Stimulated activated CD4-positive, alpha-beta T cell treated with anti-CD3 and anti-CD28 coated beads, TNF-alpha, amount 100 ng/mL, for 4 hours (primary cell): ENCODE measurements at places on chromosomes 12 and 14.

- DNase-seq, result no peak
These were observed 50.5 kb downstream of the CRY1 start for GRCh38 chr12:107042801-107043200.

- DNase-seq, result no peak
These were observed 3.5 kb downstream of the KRT7 start for GRCh38 chr12:52236386-52237050.

DNA sequence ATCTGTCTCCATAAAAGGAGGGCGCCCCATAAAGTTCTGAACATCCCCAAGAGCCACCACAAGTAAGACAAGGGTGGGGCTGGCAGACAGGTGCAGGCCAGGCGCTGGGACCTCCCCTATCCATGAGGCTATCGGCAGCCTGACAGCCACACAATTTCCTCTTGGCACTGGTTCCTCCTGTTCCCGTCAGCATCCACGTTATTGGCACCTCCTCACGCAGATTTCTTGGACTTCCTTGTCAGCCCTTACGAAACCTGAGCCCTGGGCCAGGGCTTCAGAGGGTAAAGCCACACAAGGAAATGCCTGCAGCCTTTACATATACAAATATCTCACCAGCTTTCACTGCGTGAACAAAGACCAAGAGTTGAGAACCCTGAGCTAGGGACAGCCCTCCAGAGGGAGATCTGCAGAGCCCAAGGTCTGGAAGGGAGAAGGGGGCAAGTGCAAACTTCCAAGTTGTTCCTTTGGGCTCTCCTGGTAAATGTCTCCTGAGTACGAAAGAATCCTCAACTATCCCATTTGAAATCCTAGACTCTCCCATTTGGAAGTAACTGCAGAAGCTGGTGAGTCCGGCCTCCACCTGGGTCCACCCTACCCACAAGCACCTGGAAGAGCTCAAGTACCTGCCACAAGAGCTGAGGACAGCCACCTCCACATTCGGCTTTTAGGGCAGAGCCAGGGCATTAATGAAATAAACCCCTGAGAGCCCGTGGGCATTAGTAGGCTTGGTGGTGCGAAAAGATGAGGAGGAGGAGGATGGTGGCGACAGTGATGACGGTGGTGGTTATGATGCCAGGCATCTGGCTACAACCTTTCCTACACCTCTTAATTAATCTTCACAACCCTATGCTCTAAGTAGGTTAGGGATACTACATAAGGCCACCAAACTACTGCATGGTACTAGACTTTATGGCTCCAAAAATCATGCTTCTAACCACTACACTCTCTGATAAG is 5.5 kb upstream of the TC2N start:
- no peak for DNase-seq

DNA sequence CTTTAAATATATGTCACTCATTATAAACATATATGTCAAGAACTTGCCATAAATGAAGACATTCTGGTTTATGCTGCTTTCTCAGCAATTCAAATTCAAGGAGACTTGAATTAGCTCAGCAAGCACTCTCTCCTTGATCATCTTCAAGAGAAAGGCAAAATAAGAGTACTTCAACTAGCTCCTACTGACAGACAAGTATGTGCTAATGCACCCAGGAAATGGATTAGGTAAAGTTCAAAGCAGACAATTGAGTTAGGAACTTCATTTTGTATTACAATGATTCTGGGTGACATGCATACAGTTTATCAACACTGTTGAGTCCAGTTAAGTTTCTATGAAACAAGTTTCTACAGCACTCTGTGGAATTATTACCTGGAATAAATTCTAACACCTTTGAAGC is 455.9 kb upstream of the USP15 start:
- DNase-seq, result no peak

- DNase-seq, result no peak
These were observed 177.9 kb downstream of the GALC start for GRCh38 chr14:87815121-87815520.

DNA sequence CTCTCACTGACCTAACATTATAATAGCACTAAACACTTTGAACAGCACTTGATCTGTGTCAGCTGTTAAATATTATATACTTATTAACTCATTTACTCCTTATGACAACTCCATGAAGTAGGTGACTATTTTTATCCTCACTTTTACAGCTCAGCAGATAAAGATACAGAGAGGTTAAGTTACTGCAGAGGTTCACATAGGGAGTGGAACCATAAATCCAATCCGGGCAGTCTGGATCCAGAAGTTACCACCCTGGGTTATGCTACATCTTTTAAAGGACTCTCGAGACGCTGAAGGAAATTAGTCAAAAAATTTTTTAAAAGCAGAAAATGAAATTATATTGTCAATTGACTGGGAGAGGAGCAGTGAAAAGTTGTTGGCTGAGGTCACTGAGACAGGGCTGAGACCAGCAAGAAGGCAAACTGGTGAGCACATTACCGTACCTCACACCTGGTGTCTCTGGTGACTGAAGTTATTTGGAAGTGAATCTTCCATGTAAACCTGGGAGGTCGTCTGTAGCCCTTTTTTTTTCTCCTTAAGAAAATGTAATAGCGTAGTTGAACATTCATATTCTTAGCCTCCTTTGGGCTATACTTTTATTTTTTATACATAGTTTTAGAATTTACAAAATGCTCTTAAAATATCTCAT is 1.2 kb upstream of the RIMKLB start:
- DNase-seq, result no peak

- no peak for DNase-seq
These were observed 19.4 kb downstream of the PLCZ1 start for GRCh38 chr12:18718462-18718861.

DNA sequence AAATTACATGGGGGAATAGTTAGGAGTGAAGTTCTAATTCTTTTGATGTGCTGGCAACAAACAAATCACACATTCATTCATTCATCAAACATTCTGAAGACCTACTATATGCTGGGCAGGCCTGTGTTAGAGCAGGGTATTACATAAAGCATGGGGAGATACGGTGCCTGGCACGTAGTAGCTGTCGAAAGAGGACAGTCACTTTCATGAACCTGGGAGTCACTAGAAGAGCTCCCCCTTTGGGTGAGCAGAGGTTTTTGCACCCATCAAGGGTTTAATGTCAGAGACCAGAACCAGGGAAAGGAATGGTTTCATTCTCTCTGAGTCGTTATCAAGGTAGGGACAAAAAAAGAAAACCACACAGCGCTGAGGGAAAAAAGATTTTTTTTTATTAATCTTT is 10.0 kb downstream of the LHX5 start:
- DNase-seq, result no peak

DNA sequence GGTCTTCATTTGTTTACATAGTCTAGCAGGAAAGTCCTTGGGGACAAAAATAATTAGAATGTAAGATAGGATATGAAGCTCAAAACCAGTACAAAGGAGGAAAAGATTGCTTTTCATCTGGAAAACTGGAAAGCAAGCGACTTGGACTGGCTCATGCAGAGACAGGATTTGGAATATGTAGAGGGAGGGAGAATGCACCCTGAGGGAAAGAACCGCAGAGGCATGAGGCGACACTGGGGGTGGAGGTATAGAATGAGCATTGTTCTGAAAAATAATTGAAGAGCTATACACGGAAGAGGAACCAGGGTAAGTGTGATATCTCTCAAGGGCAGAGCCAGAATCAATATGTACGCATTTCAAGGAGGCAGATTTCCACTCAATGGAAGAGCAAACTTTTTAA is 85.5 kb downstream of the PLEKHG3 start:
- DNase-seq, result no peak
